ENCODE measurements at places on chromosomes 7 and 10. TPM values are rescaled to one million over a fixed set of nuclear protein-coding genes. Genes with fewer than 3 reads are reported as not detected.

Gene ELFN1
- total RNA-seq: 0.16 TPM

Gene CNPY1
- not detected for total RNA-seq

Gene CREB5
- not detected for total RNA-seq

Gene FAM24B
- 16.5 TPM for total RNA-seq

Gene FGFR2
- total RNA-seq: not detected

Gene INA
- total RNA-seq: 0.25 TPM

Gene ADAM8
- 157 TPM for total RNA-seq

Gene EPHB6
- total RNA-seq: 5.9 TPM

Gene SPOCK2
- 217 TPM for total RNA-seq

Gene INMT
- total RNA-seq: 0.89 TPM
